ENCODE measurements at places on chromosomes 5 and 9. TPM values are rescaled to one million over a fixed set of nuclear protein-coding genes. Genes with fewer than 3 reads are reported as not detected.

GRCh38 chr5:76715736-76716455 is at the start of gene F2R:
TSS of gene F2R (plus strand) at chr5:76716126. CDS start at chr5:76716308, 182 bp downstream.
- peak; percentile 91 for DNase-seq

DNA sequence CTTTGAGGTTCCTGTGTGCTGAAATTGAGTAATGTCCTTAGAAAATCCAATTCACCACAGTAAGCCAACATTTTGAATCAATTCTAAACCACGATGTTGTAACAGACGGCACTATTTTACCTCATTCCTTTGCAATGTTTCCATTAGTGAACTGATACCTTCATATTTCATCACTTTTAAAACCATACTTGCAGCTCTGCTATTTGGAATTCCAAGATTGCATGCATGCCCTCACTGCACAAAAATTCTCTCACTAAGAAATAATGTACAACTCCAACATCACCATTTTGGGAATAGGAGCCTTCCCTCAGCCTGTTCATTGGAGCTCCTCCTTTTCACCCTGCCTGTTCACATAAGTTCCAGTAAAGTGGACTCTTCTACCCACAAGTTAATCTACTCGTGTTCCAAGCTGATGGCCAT is 74.8 kb upstream of the TGFBR1 start:
- no peak for DNase-seq

- DNase-seq, result no peak
Measured at GRCh38 chr5:95600557-95600956, 19.3 kb upstream of the GPR150 start.

DNA sequence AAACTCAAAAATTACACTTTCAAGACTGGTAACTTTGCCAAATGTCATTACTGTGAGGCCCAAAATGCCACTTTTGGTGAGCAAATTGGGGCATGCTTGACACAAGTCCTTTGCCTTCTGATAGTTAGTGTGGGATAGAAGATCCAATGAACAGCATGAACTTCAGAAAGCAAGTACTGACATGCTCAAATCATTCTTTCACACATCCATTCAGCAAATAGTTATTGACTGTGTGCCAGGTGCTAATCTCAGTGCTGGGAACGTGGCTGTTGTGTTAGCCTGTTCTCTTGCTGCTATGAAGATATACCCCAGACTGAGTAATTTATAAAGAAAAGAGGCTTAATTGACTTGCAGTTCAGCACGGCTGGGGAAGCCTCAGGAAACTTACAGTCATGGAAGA is 247.0 kb downstream of the CHSY3 start:
- DNase-seq, result no peak

The ACTBL2 gene
- not detected for total RNA-seq

DNA sequence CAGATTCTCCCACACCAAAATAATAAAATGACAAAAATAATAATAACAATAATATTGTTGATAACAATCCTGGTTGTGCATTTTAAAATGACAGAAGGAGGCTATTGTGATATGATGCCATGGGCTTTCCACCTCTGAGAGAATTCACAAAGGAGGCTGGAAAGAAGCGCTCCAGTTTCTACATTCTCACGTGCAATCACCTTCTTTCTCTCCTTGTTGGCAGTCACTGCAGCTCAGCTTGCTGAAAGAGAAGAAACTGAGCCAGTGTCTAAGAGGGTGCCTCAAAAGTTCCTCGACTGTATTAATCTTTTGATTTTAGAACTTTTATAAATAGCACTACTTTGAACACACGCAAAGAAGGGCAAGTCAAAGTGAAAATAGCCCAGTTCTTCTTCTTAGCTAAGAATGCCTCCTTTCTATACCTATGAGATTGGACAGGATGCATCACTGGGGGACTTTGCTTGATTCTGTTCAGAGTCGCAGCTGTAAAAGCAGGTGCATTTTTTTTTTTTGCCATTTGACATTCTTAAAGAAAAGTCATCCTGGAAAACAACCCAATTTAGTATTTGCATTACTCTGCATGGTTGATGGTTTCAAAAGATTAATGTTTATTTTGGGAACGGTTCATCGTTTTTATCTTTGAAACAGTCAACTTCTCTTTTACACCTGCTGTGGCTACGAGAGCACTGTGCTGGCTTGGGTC is 12.4 kb upstream of the SUB1 start:
- DNase-seq, result no peak

DNA sequence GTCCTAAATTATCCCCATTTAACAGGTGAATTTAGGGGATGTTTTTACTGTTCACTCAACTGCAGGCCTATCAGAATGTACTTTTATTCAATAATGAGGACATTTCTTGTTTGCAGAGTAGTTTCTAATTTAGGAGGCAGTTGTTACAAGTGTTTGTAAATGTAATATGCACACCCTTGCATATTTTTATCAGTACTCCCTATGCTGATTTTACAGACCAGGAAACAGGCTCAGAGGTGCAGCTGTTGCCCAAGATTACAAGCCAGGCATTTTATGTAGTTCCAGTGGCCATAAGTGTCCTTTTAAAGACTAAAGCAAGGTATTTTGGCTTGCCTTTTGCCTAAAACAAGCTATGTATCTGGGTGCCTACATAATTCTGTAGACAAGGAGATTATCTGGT is 47.6 kb upstream of the BRINP1 start:
- DNase-seq, result no peak

DNA sequence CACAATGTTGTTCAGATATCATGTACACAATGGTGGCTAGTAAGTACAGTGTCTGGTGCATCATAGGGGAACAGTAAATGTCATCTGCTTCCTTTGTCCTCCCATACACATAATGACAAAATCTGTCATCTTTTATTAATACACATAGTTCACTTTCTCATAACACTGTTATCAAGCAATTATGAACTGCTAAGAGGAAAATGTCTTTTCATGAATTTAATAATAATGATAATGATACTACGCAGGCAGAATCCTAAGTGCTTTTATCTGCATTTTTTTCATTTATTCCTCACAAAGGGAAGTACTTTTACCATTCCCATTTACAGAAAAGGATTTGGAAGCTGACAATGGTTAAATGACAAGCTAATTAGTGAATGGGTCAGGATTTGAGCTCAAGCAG is 35.7 kb downstream of the DPYSL3 start:
- DNase-seq, result no peak

The NEUROG1 gene
- total RNA-seq, result not detected

DNA sequence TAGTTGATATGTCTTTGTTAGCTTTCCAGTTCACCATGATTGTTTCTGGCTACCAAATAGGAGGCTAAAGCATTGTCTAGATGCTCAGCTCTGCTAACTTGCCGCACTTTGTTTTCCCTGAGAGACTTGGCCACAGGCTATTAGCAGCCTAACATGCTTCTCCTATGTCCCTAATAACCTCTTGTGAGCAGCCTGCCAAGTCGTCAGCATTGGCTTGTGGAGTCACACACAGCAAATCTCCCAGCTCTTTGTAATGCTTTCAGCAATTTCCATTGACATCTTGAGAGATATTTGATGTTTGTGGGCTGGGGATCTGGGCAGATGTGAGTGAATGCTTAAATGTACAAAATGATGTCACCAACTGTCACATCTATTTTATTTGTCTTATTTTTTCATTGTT is 346.9 kb downstream of the KDM4C start:
- peak; percentile 14 for DNase-seq

The MEIKIN gene
- total RNA-seq, result not detected

The AMBP gene
- total RNA-seq, result not detected

The ARAP3 gene
- total RNA-seq, result 17.0 TPM

The LOX gene
- total RNA-seq, result 0.11 TPM

- DNase-seq, result no peak
Measured at GRCh38 chr9:83280268-83280667, 217.3 kb upstream of the RASEF start.

DNA sequence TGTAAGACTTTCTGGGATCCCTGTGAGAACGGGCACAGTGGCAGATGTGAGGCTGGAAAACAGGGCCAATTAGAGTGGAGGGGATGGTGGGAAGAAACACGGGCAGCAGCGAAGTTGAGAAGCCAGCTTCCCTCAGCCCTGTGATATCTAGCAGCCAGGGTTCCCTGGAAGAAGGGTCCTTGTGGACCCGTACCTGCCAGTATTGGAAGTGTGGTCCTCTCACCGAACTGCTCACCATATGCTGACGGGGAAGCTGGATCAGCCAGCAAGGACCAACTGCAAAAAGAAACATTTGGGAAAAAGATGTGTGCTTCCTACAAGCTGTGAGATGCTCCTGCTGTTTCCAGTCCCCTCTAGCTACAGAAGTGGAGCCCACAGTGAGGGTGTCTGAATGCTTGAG is 13.6 kb downstream of the CKMT2 start:
- peak; percentile 19 for DNase-seq

DNA sequence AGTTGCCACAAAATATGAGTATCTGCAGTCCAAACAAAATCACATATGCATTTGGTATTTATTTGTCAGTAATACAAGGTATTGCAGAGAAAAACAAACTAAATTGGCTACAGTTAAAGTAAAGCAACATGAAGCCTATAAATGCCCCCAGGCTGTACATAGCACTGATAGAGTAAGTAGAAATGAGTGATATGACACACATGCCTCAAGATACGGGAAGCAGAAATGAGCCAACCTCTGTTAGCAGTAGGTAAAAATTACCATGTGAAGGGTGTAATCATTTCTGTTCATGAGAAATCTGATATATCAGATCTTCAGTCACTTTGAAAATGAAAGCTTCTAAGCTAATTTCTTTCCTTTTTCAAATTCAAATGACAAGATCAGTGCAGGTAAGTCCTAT is 131.1 kb downstream of the CHSY3 start:
- no peak for DNase-seq

The OR5C1 gene
- total RNA-seq, result not detected

DNA sequence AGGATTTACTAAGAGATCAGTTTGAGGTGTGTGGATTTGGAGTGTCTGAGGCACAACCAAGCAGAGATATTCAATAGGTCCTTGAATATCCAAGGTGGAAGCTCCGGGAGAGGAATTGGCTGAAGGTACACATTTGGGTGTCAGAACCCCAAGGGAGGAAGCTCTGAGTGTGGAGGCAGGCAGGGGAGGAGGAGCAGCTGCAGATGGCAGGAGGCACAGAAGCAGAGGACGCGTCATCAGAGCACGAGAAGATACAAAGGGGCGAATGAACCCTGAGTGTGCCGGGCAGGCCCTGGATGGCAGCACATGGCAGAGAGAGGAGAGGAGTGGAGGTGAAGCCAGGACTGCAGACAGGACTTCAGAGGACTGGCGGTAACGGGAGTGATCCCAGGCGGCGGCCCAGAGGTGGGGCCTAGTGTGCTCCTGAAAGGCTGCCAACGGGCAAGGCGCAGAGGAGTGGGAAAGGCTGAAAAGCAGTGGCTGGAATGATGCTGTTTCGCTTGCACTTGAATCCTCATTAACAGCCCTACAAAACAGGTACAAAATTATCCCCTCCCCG is 179.8 kb downstream of the FANCC start:
- DNase-seq, result no peak
